ENCODE measurements at places on chromosomes 3 and 15.

GRCh38 chr3:116741467-116741866 lies 31.9 kb downstream of the TUSC7 start:
- DNase-seq, result no peak

DNA sequence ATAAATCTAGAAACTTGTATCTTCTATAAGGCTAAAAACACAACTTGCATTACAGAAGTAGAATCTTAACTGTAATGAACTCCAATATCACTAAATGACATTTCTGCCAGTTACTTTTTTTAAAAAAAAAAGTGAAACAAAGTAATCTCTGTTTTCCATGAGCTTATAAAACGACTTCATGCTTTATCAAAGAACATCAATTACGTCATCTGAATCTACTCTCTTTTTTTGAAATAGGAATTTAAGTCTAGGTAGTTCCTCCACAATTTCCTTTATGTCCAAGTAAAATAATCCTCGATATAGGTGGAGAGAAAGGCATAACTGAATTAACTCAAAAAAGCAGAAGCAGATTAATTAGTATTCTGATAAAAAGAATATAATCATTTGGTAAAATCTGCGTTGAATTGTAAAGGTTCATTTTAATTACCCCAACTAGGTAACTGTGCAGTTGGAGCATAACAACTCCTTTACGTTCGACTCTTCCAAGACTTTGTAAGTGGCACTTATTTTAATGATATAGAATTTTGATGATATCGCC lies 1.4 kb downstream of the UACA start:
- no peak for DNase-seq

DNA sequence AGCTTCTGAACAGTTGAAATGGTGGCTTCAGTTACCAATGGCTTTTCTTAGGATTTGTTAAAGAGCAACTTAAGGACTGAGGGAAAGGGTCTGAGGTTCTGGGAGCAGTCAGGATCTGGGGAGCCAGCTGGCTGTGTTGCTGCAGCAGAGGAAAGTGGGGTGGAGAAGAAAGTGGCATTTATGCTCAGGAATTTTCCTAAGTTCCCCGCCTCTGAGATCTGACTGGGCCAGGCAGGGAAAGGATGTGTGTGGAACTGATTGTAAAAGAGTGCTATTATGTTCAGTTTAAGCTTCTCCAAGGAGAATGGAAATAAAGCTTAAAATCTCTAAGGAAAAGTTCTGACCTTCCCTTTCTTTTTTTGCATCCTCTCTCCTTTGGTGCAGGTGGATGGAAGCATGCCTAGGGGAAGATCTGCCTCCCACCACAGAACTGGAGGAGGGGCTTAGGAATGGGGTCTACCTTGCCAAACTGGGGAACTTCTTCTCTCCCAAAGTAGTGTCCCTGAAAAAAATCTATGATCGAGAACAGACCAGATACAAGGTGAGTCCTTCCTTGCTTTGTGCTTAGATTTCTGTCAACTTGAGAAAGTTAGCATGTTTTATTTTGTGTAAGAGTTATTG lies 37.8 kb downstream of the IQGAP1 start:
- DNase-seq, result no peak

- no peak for DNase-seq
Measured at GRCh38 chr3:151267066-151267465, 11.3 kb downstream of the P2RY14 start.

GRCh38 chr3:162211470-162211869 lies 714.9 kb downstream of the OTOL1 start:
- DNase-seq, result no peak

DNA sequence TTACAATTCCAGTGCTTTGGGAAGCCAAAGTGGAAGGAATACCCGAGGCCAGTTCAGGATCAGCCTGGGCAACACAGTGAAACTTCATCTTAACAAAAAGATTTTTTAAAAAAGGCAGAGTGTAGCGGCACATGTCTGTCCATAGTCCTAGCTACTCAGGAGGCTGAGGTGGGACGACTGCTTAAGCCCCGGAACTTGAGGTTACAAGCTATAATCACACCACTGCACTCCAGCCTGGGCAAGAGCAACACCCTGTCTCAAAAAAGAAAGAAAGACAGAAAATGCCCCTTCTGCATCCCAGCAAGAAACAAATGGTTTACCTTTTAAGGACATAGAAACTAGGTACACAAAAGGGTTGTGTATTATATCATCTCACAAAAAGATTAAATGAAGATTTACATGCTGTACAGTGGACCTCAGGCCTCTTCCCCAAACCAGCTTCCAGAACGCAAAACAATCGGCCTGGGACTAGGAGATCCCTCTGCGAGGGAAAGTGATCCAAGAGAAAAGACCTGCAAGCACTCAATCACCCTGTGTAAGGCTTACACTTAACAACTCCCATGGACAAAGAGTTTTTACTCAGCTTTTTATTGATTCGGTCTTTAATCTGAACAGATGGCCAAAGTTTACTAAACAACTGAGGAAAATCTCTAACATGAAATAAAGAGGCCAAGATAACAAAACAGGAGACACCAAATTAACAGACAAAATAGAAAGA lies 21.2 kb downstream of the TFDP2 start:
- no peak for DNase-seq

DNA sequence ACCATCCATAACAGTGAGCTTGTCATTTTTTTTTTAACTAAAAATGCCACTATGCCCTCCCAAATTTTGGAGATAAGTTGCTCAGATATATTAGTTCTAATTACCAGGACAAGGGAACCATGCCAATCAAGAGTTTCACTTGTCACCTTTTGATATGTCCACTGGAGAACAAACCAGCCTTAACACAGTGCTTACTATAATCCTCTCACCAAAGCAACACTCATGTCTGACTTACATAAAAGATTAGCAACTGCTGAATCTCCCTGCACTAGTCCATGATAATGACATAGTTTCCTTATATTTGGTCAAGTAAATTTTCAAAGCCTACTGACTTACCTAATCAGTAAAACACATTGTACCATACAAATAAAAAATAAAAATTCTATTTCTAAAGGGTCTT lies 44.4 kb downstream of the TTBK2 start:
- no peak for DNase-seq

GRCh38 chr3:187066228-187066995 lies 72.9 kb downstream of the RPL39L start:
- peak; percentile 31 for DNase-seq

DNA sequence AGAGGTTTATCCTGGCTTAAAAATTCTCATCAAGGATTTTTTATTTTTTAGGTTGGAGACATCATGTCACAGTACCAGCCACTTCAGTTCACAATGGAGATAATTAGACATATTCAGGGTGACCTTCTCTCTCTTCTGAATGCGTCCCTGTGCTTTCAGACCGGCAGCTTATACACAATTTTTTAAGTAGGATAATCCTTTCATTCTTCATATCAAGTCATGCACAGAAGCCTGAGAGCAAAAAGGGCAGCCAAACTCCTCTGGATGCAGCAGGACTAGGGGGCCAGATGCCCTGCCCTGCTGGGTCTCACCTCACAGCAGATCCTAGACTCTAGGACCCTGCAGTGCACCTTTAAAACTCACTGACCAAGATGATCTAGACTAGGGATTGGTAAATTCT lies 210.4 kb downstream of the ERC2 start:
- DNase-seq, result no peak

GRCh38 chr3:113264283-113265131 lies 53.1 kb downstream of the BOC start:
- no peak for DNase-seq

DNA sequence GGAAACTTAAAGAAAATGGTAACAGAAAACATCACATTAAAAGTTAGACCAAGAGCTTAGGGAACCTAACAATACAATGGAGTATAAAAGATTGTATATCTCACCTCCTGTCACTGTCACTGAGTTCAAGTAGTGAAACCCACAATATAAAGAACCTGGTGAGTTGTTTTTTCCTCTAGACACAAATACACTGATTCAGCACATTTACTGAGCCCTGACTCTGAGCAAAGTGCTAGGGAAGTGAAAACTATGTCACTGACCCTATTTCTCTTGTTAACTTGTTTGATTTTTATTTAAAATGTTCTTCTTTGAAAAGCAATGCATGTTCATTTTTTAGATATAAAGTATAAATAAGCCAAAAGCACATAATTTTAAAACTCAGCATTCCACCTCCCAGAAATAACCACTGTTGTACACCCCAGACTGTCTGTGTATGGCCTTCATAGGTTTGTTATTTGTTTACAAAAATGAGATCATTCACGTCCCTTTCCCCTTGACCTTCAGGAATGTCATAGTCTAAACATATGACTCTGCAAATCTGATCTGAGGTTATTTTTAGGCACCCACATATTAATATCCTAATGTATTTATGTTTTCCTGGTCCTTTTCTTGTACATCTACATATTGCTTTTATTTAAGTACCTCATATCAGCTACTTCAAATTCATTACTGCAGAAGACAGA lies 69.2 kb upstream of the CSTA start:
- DNase-seq, result no peak

DNA sequence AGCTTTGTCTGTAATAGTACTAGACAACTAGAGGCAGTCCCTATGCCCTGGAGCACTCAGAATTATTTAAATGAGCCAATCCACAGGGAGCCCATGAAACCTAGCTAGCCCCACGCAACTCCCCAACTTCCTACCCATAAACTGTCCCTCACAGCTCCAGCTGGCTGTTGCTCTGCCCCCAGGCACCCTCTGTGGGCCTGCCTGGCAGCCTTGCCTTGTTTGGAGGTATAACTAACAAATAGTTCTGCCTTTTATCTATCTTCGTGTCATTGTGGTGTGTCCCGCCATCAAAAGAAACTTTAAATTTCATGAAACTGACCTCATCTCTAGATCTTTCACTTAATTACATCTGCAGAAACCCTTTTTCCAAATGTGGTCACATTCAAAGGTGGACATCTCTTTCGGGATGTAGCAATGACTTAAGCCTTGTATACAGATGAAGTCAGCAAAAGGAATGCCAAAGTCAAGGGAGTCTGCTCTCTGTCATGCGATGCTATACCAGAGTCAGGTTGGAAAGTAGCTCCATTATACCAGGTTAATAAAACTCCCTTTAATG lies 1.8 kb upstream of the RTP3 start:
- no peak for DNase-seq

GRCh38 chr3:16286161-16286560 lies 21.1 kb downstream of the OXNAD1 start:
- DNase-seq, result peak; percentile 71

DNA sequence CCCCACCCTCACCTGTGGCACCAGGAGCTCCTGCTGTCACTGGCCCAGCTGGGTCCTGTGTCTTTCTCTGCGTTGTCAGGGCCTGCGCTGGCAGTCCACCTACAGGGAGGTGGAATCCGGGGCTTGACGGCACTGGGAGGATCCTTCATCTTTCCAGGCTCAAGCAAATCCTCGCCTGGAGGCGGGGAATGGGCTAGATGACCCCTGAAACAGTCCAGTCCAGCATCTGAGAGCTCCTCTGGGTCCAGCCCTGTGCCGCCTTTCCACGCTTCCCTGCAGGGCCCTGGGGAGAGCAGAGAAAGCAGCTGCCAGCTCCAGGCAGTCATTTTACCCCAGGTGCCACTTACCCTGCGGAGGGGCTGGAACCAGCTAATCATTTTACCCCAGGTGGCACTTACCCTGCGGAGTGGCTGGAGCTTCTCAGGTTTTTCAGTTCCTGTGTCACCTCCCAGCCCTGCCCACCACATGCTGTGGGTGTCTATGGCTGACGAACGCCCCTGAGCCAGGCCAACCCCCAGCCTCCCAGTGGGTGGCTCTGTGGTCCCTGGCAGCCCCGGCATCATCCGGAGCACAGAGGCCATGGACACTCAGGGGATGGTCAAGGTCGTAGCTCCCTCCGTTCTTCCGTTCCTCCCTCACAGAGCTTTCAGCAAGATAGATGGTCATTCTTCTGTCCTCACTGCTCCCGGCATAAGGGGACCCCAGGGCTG lies 17.9 kb upstream of the ADIPOQ start:
- no peak for DNase-seq

- no peak for DNase-seq
Measured at GRCh38 chr3:14440531-14441239, 38.3 kb downstream of the SLC6A6 start.
